Stimulated activated CD8-positive, alpha-beta memory T cell treated with anti-CD3 and anti-CD28 coated beads, Interleukin-15, amount 100 ng/mL, for 24 hours (primary cell): ENCODE measurements at places on chromosomes 2 and 18.

- DNase-seq = no peak
Observed at GRCh38 chr2:100639588-100640390, 77.0 kb downstream of the PDCL3 start.

DNA sequence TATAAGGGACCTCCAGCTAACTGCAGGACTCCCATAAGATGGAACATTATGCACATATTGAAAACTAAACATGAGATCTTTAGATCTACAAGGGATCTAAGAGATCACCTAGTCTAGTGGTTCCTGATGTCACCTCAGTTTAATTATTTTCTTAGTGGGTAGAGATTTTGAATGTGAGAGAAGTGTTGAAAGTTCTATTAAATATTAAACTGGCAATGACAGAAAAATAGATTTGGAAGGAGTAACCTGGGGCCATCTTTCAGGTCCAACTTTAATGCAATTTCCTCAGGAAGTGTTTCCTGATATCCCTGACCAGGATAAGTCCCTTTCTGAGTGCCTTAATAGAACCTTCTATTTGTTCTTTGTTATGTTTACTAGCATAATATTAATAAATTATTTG lies 29.1 kb upstream of the CPS1 start:
- no peak for DNase-seq

- DNase-seq = no peak
Observed at GRCh38 chr2:184004289-184004947, 593.9 kb upstream of the ZNF804A start.

GRCh38 chr2:43937269-43937820 lies 58.4 kb downstream of the LRPPRC start:
- no peak for DNase-seq

GRCh38 chr18:27010784-27011183 lies 145.3 kb upstream of the AQP4 start:
- no peak for DNase-seq

GRCh38 chr2:165686800-165687199 lies 107.2 kb downstream of the GALNT3 start:
- DNase-seq = no peak

DNA sequence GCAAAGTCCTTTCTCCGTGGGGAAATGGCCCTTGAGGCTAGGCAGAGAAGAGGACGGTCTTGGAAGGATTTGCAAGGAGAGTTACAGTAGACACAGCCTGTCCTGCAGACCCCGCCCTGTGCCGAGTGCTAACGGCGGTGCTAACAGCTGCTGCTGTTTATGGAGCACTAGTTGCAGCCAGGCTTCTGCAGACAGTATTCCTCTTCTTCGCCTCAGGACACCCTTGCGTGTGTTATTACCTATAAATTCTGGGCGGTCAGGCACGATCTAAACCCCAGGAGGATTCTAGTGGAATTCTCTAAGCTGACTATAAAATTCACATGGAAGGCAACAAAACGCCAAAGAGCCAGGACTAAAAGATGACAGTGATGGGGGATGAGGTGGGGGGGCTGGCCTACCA lies 139.8 kb downstream of the GLI2 start:
- no peak for DNase-seq

GRCh38 chr2:179614121-179614520 lies 247.3 kb downstream of the ZNF385B start:
- DNase-seq = no peak

DNA sequence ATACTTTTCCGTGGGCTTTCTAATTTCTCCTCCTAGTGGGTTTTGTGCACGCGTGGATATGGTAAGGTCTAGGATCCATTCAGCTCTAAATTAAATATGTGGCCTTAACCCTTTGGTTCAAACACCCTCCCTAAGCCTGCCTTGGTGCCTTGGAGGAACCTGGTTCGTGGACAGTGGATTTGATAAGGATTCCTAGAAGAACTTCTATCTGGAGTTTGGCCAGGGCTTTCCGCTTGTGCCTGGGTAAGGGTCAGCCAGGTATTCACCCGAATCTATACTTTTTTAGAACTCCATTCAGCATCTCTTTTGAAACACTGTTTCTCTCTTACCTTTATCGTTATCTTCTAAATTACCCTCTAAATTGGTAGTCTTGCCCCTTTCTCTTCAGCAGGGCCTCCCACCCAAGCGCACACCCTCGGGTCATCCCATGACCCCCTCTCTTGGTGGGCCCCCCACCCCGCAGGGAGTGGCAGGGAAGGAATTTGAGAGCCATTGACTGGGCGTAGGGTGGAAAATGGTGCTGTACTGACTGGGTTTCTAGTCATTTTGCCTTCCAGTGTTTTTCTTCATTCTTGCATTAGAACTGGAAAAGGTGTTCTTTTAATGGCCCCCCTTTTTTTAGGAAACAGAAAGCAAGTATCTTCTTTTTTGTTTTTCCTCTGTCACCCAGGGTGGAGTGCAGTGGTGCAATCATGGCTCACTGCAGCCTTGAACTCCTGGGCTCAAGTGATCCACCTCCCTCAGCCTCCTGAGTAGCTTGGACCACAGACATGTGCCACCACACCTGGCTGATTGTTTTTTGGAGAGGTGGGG lies 1.8 kb downstream of the SOCS6 start:
- DNase-seq = no peak

DNA sequence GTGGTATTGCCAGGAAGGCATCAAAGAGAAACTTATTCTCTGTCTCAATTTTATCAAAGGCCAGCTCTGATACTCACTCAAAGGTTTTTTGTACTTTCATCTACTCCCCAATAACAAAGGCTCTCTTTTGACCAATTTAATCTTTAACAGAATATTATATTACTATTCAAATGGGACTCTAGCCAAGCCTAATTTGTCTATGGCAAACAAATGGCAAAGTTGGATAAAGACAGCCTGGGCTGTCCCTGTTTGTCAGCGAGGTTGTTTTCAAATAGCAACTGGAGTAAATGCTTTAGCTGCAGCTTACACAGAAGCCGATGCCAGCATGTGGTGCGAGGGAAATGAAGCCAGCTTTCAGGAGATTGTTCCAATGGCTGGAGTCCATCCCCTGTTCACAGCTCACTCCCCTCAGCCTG lies 80.1 kb upstream of the CTNNA2 start:
- DNase-seq = no peak

DNA sequence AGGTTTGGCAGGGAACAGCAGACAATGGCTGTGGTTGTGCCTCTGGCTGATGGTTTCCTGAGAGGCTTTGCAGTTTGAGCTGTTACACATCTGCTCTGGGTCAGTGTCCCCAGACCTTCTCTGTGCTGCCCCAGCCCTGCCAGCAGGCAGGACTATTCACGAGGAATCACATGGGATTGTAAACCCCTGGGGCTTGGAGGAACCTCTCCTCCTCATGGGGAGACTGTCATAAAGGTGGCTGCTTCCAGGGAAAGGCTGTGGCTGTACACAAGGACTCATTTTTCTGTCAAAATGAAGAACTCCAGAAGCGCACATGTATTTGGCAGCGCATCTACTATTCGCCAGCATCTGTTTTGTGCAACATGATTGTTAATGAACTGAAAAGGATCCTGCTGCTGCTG lies 142.6 kb upstream of the CYP1B1 start:
- no peak for DNase-seq

DNA sequence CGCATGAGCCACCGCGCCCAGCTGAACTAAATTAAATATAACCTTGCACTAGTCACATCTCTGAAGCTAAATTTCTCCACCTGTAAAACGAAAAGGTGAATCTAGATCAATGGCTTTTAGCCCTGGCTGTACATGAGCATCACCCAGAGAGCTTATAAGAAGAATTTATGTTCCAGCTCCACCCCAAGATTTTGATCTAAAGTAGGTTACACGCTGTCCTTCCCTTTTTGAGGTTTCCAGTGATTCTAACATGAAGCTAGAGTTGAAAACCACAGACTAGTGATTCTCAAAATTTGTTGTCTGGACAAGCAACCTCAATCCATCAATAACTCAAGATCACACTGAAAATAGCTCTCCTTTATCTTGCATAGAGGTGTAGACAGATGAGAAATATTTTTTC lies 208.8 kb upstream of the CRIM1 start:
- DNase-seq = no peak

DNA sequence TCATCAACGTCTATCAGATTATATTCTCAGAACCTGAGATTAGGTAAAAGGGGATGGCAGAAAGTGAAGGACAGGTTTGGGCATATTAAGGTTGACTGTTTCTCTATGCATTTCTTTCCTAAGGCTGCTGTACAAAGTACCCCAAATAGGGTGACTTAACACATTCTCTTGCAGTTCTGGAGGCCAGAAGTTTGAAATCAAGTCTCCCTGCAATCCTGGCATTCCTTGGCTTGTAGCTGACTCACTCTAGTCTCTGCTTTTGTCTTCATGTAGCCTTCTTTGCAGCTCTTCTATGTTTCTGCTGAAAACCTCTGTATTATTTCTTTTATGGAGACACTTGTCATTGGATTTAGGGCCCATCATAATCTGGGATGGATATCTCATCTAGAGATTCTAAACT lies 364.3 kb downstream of the PLCL1 start:
- no peak for DNase-seq

- DNase-seq = no peak
Observed at GRCh38 chr2:205280596-205281236, 401.6 kb upstream of the NRP2 start.
